ENCODE measurements at places on chromosomes 5 and 9.

- H3K27me3 ChIP-seq, result no peaks in the 10 kb centered on the region
- H3K36me3 ChIP-seq, result no peaks in the 10 kb centered on the region
- no peaks in the 10 kb centered on the region for H3K4me1 ChIP-seq
- H3K27ac ChIP-seq, result no peak within 1 kb of the TSS
Measured at GRCh38 chr9:101028346-101029314, at the start of gene PLPPR1. TSS of gene PLPPR1 (plus strand) at chr9:101028727.

DNA sequence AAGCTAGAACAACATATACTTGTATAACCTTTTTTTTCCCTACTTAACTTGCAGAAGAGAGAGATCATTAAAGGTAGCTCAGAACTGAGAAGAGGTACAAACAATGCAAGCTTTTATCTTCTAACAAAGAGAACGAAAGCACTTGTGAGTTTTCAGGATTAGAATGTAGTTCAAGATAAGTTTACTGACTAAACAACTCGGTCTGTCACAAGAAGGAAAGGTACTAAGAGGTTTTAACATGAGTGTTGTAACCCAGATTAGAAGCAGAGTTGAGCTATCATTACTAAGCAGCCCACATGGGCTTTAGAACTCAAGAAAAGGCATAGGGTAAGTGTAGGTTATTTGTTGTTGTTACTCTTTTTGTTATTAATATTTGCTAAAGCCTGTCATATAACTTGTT lies 25.2 kb downstream of the GIN1 start:
- no peaks in the 10 kb centered on the region for H3K4me1 ChIP-seq
- no peaks in the 10 kb centered on the region for H3K36me3 ChIP-seq
- no peak overlapping the region for H3K4me3 ChIP-seq
- no peak overlapping the region for H3K27ac ChIP-seq
- DNase-seq, result no peak

- no peaks in the 10 kb centered on the region for H3K4me1 ChIP-seq
- DNase-seq, result no peak
- H3K27ac ChIP-seq, result no peak overlapping the region
- H3K4me3 ChIP-seq, result no peak overlapping the region
Measured at GRCh38 chr5:19923742-19924141, 64.3 kb downstream of the CDH18 start.

DNA sequence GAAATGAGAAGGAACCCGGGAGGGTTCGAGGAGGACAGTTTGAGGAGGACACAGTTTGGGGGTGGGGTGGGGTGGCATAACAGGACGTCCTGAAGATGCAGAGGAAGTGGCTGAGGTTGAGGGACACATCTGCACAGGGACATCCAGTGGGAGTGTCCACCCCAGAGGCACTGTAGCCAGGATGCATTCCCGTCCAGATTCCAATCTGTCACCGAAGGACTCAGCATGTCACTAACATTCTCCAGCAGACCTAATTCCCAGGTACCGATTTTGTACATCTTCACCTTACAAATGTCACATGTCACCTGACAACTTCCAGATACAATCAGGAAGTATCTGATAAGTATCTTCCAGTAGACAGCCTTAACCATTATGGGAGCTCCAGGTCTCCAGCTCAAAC lies 42.6 kb downstream of the EPB41L4B start:
- H3K4me1 ChIP-seq, result no peaks in the 10 kb centered on the region
- no peaks in the 10 kb centered on the region for H3K36me3 ChIP-seq
- no peaks in the 10 kb centered on the region for H3K27me3 ChIP-seq
- DNase-seq, result no peak

DNA sequence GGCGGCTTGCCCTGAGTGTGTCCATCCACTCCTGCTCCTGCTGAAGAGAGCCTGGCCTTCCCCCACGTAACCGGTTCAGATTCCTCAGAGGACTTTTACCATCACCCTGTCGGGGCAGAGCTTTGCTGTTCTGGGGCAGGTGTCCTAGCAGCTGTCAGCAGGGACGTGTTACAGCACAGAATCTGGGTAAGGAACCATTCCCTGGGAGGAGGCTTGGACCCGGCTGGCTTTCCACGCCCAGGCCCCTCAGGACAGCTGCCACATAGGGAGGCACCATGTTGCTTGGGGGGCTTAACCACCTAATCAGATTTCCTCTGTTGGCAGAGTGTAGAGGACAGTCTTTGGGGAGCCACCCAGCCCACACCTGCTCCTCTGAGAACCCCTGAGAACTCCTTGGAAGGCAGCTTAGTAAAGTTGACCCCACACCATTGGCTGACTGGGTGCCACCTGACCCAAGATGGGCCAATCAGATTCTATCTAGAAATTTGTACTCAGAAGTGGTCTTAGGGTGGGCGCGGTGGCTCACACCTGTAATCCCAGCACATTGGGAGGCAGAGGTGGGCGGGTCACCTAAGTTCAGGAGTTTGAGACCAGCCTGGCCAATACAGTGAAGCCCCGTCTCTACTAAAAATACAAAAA lies 23.3 kb upstream of the EEIG1 start:
- no peaks in the 10 kb centered on the region for H3K36me3 ChIP-seq
- DNase-seq, result no peak
- H3K4me1 ChIP-seq, result peaks cover 39% of the 10 kb centered on the region
- H3K4me3 ChIP-seq, result no peak overlapping the region
- no peaks in the 10 kb centered on the region for H3K27me3 ChIP-seq
